ENCODE measurements at places on chromosomes 5 and 9.
A peak's percentile ranks its signal among the peaks of the same experiment; 100 is the strongest.

GRCh38 chr9:127403507-127404192 lies 6.7 kb downstream of the SLC2A8 start:
- no peak for DNase-seq

DNA sequence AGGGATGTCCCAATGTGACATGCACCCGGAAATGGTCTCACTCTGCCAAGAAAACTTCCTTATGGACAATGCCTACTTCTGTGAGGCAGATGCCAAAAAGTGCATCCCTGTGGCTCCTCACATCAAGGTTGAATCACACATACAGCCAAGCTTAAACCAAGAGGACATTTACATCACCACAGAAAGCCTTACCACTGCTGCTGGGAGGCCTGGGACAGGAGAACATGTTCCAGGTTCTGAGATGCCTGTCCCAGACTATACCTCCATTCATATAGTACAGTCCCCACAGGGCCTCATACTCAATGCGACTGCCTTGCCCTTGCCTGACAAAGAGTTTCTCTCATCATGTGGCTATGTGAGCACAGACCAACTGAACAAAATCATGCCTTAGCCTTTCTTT lies 37.6 kb upstream of the CCDC152 start:
- DNase-seq = no peak

GRCh38 chr9:94761481-94761880 lies 35.0 kb downstream of the AOPEP start:
- no peak for DNase-seq

DNA sequence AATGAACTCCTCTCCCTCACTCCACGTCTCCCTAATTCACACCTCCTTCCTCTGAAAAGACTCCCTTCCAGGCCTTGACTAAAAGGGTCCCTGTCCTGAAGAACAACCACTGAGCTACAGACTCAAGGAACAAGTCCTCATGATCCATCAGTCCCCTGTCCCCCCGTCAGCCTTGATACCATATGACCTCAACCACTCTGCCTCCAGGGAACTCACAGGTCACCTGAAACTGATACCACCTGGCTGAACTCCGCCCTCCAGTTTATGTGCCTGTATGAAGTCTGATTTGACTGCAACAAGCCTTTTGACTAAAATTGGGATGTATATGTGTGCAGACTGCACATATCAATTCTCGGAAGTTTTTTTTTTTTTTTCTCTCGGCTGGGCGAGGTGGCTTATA lies 88.7 kb downstream of the UGCG start:
- no peak for DNase-seq

DNA sequence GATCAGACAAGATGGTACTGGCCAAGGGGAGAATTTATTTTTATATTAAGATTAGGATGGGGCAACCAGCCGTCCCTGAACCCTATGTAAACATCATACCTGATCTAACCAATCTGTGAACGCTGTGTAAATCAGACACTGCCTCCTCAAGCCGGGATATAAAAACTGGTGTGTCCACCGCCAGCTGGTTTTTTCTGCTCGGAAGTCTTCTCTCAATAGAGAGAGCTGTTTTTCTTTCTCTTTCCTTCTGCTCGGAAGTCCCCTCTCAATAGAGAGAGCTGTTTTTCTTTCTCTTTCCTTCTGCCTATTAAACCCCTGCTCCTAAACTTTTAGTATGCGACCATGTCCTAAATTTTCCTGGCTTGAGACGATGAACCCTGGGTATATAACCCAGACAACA lies 615.5 kb upstream of the NUDT12 start:
- no peak for DNase-seq

GRCh38 chr9:122201641-122202040 lies 27.1 kb downstream of the LHX6 start:
- peak; percentile 40 for DNase-seq

DNA sequence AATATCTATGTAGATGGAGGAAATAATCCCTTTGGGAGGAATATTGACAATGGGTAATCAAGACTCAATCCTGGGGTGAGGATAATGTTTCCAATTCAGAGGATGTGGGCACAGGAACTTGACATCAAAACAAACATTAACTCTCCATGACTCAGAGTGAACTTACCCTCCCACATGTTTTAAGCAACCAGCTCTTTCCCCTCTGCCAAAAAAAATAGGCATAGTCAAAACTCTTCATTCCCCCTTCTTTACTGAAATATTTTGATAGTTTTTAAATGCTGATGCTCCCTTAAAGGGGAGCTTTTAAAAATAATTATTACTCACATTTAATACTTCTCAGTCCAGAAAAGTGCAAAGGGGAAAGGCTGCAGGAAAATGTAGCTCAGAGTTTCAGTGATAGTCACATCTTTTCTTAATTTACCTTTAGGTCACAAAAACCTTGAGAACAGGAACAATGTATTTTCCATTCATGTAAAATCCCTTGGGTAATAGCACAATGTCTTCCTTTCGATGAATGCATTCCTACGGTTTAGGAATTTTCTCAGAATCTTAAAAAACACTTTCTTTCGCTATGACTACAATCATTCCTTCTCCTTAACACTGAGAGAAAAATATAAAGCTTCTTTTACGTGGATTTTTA lies 298.4 kb upstream of the GRAMD2B start:
- peak; percentile 63 for DNase-seq
